Posterior cingulate gyrus (tissue), 11 donors: ENCODE measurements at places on chromosomes 12 and 14.

DNA sequence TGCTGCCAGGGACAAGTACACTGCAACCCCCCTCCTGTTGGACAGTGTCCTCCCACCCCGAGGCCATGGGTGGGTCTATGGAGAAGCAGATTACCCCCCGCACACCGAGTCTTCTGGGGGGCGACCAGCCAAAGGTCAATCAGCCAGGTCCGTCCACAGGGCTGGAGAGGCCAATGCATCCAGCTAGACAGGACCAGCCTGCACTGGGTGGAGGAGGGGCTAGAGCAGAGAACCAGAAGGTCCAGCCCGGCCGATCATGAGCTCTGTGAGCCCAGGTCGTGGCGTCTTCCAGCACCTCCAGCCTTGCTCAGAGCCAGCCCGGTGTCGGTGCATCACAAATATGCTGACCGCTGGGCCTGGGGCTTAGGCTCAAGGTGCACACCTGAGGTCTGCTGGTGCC lies 8.2 kb upstream of the ADSS1 start:
- DNase-seq, result no peak

DNA sequence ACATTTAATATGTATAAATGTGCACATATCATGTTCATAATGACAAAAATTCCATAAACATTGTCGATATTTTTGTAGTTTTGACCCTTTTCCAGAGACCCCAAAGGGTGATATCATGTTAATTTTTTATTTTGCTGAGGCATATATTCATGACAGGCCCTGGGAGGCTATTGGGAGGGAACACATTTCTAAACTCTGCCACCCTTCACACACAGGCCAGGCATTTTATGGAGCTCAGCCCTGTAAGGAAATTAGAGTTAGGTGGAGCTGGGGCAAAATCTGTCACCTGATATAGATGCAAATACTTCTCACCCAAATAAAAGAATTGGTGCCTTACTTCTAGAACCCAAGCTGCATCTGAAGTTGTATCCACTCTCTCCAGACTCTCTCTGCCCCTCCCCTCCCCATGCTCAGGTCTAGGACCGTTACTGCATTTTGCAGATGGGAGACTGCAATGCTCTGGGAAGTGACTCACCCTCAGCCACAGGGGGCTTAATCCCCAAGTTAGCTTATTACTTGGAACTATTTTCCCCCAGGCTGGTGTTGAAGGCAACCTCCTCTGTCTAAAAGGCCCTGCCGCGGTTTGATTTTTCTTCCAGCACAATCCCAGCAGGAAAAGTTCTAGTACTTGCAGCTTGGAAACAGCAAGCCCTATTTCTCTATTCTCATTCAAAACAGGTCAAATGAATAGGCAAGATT lies 238.9 kb downstream of the EMP1 start:
- DNase-seq, result no peak

DNA sequence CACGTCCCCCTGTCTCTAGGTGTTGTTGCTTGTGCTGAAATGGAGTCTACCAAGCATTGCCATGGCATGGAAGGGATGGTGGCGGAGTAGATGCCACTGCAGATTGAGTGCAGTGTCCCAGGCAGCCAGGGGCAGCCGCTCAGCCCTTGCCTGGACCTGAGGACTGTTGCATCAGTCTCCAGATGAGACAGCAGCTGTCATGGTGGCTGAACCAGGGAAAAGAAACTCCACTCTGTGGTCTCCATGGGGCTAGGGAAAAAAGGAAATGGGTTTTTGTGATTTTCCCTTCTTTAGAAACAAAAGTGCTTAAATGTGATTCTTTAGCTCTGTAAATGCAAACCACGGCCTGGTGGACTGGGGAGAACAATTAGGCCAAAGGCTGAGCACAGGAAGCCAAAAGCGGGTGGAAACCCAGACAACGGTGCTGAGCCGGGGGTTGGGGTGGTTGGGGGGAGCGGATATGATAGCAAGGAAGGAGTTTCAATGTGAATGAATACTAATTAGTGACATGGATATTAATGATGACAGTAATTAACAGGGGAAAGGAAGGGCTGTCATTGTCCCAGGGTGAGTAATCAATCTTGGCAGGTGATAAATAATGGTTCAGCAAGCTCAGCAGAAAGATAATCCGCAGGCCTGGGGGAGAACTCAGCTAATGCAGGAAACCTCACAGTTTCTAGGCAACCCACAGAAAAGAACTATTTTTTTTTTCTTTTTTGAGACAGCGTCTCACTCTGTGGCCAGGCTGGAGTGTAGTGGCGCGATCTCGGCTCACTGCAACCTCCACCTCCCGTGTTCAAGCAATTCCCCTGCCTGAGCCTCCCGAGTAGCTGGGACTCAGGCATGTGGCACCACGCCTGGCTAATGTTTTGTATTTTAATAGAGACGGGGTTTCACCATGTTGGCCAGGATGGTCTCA lies 442.6 kb downstream of the DPF3 start:
- peak; percentile 19 for DNase-seq

DNA sequence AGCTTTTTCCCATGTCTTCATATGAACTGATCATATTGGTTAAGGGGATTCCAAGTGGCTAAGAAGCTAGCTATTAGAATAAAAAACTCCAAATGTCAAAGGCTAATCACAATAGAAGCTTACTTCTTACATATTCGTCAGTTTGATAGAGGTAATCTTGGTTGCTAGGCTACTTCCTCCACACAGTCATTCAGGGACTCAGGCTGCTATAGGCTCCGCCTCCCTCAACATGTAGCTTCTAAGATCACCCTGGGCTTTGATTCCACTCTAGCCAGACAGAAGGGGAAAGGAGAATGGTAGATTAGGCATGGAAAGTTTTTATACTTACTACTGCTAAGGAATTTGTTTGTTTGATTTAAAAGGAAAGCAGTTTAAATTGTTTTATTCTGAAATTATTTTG lies 207.9 kb downstream of the EFCAB11 start:
- no peak for DNase-seq

DNA sequence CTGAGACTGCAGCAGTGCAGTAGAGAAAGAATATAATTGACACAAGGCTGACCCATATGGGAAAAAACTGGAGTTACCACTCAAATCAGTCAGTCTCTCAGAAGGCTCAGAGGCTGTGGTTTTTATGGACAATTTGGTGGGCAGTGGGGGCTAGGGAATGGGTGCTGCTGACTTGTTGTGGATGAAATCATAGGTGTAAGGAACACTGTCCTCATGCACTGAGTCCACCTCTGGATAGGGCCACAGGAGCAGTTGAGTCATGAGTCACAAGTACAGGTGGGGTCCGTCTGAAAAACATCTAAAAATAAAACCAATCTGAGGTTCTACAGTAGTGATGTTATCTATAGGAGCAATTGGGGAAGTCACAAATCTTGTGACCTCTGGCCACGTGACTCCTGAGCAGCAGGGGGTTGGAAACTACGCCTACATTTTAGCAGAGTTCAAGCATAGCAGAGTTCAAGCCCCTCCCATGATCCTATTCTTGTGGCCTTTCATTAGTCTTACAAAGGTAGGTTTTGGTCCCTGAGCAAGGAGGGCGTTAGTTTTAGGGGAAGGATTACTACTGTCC lies 18.1 kb upstream of the SGPP1 start:
- no peak for DNase-seq

DNA sequence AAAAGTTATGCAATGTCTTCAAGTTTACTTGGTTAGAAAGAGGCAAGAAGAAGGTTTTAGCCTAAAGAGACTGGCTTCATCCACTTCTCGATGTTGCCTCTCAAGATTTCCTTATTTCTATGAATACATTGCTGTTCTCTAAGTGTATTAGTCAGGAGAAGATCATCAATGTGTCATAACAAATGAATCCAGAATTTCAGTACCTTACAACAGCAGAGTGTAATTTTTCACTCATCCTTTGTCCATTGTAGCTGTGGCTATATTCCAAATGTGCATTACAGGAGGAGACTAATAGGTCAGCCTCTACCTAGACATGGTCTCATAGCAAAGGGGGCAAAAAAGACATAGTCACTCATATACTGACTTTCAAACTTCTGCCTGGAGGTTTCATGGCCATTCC lies 579.1 kb downstream of the PRKD1 start:
- DNase-seq, result no peak

- DNase-seq, result no peak
Measured at GRCh38 chr12:23039834-23040233, 414.9 kb downstream of the ETNK1 start.

DNA sequence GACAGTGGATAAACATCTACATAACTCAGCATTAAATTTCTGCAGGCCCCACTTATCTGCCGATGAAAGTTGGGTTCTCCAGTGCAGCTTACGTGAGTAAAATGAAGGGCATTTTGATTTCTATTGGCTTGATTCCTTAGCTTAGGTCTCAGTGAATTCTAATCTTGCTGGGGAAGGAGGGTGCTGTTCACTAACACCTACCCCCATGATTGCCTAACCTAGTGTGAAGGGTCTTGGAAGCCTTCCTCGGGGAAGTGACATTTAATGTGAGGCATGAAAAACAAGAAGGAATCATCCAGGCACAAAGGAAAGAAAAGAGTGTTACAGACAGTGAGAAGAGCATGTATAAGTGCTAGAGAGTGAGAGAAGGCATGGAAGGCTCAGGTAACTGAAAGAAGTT lies 81.0 kb downstream of the DAAM1 start:
- DNase-seq, result no peak

GRCh38 chr14:65103150-65103760 lies 938 bp upstream of the MAX start:
- no peak for DNase-seq

DNA sequence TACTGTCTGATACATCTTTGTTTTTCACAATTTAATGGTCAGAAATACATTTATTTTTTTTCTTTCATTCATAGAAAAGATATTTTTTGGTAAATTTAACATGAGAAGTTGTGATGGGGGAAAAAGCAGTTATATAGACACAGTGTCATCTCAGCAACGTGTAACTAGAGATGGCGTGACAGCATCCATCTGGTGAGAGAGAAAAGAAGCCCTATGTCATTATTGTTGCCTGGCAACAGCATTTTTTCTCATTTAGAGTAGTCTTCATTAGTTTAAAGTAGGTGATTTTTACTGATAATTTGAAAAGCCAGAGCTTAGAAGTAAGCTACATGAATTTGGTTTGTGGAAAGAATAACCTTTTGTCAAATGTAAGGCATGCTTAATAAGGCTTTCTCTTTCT lies 128.6 kb downstream of the ACSS3 start:
- no peak for DNase-seq

- DNase-seq, result no peak
Measured at GRCh38 chr14:70382536-70382935, 23.1 kb upstream of the COX16 start.

- DNase-seq, result no peak
Measured at GRCh38 chr14:58941629-58942028, 246.8 kb upstream of the DAAM1 start.

GRCh38 chr12:6754411-6754810 lies 1.5 kb upstream of the MLF2 start:
- no peak for DNase-seq

- DNase-seq, result no peak
Measured at GRCh38 chr12:976644-977043, 14.4 kb upstream of the ERC1 start.

DNA sequence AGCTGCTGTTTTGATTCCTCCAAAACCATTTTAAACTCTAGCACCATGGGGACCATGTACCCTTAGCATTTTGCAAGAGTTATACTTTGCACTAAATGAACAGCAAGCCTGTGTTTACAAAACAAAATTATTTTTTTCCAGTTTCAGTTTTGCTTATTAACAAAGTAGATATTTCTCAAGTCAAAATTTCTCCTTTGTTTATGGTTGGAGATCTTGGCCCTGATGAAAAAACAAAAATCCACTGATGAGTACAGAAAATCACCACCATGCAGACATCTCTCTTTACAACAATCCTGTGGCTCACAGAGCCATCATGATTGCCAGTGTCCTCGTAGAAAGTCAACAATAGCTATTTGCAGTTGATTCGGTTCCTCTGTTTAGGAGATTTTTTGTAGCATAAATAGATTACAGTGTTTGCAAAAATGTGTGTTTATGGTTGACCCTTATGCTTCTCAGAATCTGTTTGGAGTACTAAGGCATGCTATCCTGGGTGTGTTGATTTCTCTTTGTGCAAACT lies 201.1 kb upstream of the NUDT4 start:
- no peak for DNase-seq

GRCh38 chr14:57171363-57171762 lies 97.3 kb downstream of the EXOC5 start:
- DNase-seq, result no peak
